LoVo (cell line): ENCODE measurements at places on chromosomes 2 and 18.

GRCh38 chr18:54187372-54187771, 37.1 kb downstream of the MBD2 start:
- no peak for DNase-seq

- DNase-seq, result no peak
Observed at GRCh38 chr18:48837676-48838075, 113.1 kb downstream of the SMAD7 start.

DNA sequence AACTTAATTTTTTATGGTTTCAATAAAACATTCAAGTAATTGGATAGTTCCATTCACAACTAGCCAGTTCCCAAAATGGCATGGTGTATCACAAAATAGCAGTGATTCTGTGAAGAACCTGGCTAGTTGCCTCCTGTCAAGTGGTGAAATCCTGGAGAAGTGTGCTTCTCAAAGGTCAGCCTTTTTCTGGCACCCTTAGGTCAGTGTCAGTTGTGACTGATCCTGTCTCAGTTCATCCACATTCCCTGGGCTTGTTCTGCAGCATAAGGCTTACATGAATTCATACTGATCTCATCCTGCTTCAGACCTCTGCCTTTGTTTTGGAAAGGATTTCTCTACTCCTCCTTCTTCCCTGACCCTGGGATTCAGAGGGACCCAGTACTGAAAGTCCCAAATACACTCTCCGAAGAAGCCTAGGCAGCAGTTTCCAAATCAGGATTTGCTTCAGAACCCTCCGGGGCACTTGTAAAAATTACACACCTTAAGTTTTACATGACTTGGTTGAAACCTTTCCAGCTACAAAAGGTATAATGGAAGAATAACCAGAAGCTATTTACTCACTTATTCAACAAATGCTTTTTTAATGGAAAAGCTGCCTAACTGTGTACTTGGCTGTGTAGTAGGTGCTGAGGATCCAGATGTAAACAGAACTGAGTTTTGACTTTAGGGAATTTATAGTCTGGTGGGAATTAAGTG, 11.0 kb downstream of the MAP3K20 start:
- no peak for DNase-seq

DNA sequence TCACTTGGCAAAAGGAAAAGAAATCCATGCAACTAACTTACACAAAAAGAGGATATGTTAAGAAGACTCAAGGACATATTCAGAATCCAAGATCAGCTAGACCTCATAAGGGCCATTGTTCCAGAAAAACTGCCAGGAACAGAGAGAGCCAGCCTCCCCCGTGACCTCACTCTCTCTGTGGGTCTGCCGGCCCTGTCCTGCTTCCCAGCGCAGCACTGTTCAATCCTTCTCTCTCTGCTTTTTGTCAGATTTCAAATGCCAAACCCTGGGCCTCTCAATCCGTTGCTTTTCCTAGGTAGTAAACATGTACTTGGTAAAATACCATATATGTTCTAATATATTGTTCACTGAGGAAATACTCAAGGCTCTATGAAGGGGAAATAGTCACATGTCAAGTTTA, 40.0 kb upstream of the ACKR3 start:
- DNase-seq, result no peak

DNA sequence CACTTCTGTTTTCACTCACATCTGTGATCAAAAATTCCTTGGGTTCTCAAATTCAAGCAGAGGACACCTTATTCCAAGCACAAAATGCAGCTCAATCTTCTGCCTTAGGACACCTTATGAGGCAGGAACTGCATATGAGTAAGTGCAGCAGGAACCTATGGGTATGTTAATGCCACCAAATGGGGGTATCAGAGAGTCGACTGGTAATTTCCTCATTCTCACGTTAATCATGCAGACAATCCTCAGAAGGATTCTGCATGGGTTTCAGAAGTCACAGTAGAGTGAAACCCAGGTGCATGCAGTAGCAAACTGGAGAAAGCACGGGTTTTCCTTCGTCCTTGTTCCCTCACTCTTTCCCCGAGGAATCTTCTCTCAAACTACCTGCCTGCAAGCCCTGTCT, 452.8 kb downstream of the CBLN2 start:
- no peak for DNase-seq
